ENCODE measurements at places on chromosomes 3 and 15. TPM values are rescaled to one million over a fixed set of nuclear protein-coding genes. Genes with fewer than 3 reads are reported as not detected.
A peak's percentile ranks its signal among the peaks of the same experiment; 100 is the strongest.

DNA sequence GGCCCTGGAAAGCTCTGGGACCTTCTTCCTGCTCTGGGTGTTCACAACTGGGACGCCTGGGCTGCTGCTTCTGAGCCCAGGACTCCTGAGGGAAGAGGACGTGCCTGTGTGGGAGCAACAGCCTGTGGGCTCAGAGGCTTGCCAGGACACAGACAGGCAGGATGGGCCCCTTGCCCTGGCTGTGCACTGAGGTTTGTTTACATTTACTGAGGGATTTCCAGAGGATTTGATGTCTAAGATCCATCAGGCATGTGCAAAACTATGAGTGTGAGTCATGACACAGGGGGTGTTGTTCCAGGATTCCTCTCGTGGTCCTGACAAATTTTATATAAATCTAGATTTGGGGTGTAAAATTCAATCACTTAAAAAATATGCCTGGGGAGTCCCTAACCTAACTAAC, 10.6 kb downstream of the CCR9 start:
- DNase-seq: no peak

- DNase-seq: no peak
Observed at GRCh38 chr15:95609096-95609495, 721.4 kb upstream of the NR2F2 start.

- DNase-seq: no peak
Observed at GRCh38 chr15:65812916-65813315, 20.8 kb upstream of the DENND4A start.

DNA sequence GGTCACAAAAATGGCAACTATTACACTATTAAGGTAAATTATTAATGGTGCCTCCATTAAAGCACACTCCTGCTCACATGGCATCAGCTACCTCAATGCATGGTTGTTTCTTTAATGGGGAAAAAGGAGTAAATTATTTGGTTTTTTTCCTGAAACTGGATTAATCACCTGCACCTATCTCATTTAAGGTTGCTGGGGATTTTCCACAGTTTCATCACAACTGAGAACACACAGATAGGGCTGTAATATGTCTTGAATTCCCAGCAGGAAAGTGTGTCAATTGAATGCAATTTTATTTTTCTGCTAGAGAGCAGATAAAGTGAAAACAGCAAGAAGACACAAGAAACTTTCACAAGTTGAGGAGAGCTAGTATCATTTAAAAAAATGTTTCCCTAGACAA, 36.4 kb downstream of the RFTN1 start:
- no peak for DNase-seq

DNA sequence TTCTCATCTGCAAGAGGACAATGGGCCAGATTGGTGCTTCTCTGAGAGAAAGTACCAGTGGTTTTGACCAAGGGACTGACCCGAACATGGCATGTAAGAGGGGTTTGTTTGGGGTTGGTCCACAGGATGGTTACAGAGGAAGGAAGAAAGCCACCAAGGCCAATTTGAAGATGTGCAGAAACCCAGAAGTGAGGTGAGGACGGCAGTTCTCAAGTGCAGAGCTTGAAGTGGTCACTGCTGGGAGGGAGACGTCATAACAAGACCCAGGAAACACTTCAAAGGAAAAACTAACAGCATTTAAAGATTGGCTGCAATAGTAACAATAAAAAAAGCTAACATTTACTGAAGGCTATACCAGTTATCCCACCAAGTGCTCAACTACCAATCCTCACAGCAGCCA, 29.1 kb downstream of the LIPC start:
- DNase-seq: no peak

DNA sequence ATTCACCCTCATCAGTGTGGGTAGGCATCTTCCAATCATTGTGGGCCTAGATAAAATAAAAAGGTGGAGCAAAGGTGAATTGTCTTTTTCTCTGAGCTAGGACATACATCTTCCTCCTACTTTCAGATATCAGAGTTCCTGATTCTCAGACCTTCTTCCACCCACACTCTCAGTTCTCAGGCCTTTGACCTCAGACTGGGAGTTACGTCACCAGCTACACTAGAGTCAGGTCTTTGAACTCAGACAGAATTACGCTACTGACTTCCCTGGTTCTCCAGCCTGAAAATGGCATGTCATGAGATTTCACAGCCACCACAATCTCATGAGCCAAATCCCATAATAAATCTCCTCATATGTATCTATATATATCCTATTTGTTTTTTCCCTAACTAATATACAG, 39.0 kb downstream of the STRIT1 start:
- DNase-seq: no peak

DNA sequence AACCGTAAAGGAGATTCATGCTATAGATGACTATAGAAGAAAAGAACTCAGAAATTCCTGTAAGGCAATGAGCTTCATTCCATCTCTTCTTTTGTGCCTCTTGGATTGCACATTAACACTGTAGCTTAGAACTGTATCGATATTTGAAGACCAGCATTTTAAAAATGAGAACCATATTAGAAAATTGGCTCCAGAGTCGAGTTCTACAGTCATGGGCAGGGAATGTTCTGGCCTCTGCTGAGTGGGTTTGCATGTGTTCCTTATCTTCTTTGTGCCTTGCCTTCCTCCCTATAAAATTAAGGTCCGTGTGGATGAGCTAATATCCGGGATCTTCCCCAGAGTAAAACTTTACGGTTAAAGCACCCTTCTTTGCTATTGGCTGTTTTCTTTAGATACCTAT, 77.4 kb upstream of the PLCL2 start:
- DNase-seq: no peak

DNA sequence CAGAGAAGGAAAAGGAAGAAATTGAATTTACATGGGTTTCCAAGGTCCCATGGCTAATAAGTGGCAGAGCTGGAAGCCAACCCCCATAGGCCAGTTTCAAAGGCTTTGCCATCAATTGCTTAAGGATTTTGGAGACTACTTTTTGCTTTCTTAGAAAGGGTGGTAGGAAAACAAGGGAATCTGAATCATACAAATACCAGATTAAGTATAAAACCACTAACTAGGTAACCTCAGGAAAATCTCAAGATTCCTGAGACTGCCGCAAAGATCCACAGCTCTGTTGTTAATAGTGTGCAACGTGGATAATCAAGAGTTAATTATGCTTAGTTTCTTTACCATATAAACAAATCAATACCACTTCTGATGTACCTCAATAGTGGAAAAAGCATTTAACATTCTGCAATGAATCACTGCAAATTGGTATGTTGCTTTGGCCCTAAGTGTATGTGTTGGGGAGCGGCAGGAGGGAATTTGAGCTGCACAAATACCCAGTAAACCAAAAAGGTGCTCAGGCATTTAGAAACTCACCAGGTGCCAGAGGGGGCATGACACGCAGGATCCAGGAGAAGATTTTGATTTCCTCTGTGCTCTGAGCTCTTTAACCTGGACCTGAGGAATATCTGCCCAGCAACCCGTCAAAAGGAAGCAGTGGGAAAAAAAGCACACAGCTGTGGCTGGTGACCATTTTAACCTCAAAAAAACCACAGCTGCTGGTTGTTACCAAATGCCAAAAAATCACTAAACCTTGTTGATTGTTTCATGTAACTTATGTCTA, 22.0 kb downstream of the AADAC start:
- no peak for DNase-seq

- DNase-seq: no peak
Observed at GRCh38 chr15:37100966-37101215, 542 bp upstream of the MEIS2 start.

GRCh38 chr15:65306551-65306950, 2.1 kb downstream of the RNU5B-1 start:
- DNase-seq: no peak

DNA sequence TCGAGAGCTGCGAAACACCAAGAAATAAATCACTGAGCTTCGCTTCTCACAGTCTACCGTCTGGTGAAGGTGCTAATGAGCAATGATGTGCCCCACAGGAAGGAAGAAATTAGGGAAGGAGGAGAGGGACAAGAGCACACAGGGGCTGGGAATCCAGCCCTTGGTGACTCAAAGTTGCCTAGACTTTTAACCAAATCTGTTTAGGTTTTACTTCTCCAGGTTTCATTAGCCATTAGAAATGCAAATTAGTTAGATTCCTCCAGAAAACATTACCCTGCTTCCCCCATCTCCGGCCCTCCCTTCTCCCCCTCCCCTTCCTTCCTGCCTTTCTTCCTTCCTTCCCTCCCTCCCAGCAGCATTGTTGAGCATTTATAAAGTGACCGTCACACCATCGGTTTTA, 59.3 kb upstream of the UBE2E1 start:
- no peak for DNase-seq

DNA sequence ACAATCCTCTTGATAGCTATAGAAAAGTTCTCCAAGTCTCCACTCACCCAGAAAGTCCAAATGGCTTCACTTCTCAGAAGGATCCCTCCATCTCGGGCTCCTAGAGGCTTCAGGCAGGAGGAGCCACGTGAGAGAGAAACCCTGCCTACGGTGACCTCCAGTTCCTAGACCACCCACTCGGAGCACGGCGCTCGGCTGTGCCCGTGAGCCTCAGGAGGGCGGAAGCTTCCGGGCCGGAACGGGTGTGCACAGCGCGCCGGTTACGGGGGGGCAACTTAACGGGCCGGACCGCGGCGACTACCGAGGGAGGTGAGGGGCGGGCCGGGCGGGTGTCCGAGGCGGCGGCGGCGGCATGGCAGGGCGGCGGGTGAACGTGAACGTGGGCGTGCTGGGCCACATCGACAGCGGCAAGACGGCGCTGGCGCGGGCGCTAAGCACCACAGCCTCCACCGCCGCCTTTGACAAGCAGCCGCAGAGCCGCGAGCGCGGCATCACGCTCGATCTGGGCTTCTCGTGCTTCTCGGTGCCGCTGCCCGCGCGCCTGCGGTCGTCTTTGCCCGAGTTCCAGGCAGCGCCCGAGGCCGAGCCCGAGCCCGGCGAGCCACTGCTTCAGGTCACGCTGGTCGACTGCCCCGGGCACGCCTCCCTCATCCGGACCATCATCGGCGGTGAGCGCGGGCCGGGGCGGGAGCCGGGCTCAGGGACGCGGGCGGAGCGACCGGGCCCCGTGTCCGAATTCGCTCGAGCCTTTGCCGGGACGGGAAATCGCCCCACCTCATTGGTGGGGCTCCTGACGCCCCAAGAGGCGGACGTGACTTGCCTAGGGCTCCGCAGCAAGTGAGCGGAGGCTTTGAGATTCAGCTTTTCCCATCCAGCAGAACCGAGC, at the start of gene EEFSEC:
Gene EEFSEC (plus strand): TSS at position 326 of the 886 bp plus-strand sequence. CDS start 27 bp downstream, at position 353.
- DNase-seq: peak; percentile 81

DNA sequence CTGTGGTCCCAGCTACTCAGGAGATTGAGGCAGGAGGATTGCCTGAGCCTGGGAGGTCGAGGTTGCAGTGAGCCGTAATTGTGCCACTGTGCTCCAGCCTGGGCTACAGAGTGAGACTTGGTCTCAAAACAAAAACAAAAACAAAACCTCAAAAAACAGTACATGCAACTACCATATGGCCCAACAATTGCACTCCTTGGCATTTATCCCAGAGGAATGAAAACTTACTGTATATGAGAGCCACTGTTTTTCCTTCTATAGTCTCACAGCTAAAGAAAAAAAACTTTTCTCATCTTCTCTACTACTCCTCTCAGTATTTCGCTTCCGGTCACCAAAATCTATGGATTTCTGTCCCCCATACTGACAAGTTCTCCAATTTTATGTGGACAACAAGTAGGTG, 84.3 kb downstream of the FLNB start:
- DNase-seq: no peak

Gene ALDH1A3
- total RNA-seq: 12.9 TPM

Gene ZPLD1
- total RNA-seq: 0.32 TPM

Gene C3orf20
- not detected for total RNA-seq

Gene GOLGA8J
- total RNA-seq: 0.29 TPM
